ENCODE measurements at places on chromosomes 12 and 14.

DNA sequence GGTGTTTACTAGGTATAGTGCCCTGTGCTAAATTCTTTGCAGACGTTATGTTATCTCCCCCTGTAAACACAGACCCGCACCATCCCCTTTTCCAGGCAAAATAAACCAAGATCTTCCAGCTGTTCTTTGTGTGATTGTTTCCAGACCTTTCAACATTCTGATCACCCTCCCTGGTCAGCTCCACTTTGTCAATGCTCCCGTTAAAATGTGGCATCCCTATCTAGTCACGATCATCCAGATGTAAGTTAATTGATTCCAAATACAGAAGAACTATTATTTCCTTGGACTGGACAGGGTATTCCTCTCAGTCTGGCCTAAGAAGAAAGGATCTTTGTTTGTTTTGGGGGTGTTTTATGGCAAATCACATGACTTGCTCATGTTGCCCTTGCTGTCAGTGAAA, 127.6 kb upstream of the ARID2 start:
- peak; percentile 12 for DNase-seq

- peak; percentile 61 for DNase-seq
Measured at GRCh38 chr14:34098045-34098984, 147.4 kb upstream of the EGLN3 start.

- DNase-seq: peak; percentile 96
Measured at GRCh38 chr12:48037267-48037915, 33.1 kb upstream of the COL2A1 start.

GRCh38 chr14:54627540-54628363, 60.8 kb downstream of the SAMD4A start:
- DNase-seq: no peak

DNA sequence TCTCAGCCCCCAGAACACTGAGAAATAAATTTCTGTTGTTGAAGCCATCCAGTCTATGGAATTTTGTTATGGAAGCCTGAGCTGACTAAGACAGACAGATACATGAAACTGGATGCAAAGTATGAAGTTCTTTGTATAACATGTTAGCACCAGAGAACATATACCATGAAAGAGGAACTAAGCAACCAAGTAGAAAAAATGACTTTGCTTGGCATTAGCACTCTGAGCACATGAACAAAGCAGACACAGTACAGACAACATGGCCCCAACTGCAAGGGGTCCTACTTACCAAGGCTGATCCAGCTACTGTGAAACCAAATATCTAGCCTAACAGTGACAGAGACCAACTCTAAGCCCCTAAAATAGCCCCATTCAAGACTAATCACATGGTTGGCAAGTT, 13.8 kb downstream of the EXOC5 start:
- DNase-seq: no peak

DNA sequence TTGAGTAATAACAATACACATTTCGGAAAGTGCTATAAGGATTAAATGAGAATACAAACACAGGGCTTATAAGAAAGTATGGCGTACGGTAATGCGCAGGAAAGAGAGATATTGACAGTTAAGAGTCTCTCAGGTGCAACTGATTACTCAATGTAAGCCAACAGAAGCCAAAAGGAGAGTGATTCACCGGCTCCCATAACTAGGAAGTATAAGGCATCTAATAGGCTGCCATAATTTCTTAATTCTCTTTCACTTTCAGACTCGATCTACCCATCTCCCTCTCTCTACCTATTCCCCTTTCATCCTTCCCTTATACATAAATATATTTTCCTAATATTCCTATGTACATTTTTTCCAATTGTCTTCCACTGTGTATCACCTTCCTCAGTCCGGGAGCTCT, 90.0 kb downstream of the MDGA2 start:
- no peak for DNase-seq

GRCh38 chr14:85934886-85935254, 404.9 kb downstream of the FLRT2 start:
- no peak for DNase-seq

DNA sequence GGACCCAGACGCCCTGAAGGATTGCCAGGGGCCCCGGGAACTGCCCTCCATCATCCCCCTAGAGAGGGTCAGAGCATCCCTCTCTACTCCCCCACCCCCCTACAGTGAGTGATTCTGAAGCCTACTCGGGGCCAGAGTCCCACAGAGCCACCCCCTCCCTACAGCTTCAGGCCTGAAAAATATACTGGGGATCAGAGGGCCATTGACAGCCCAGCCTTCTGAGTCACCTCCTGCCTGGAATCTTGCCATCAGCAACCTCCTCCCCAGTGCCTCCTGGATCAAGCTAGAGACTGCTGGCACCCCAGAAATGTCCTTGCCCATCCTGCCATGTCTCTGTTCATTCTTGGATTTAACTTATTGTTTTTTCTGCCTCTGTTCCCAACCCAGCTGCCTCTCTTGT, 21.7 kb upstream of the MIA2 start:
- no peak for DNase-seq

- no peak for DNase-seq
Measured at GRCh38 chr14:101791919-101792572, 30.5 kb downstream of the PPP2R5C start.

- no peak for DNase-seq
Measured at GRCh38 chr12:83183132-83183531, 496.4 kb downstream of the TMTC2 start.

- DNase-seq: no peak
Measured at GRCh38 chr12:50088577-50089335, 3.6 kb downstream of the SMARCD1 start.

DNA sequence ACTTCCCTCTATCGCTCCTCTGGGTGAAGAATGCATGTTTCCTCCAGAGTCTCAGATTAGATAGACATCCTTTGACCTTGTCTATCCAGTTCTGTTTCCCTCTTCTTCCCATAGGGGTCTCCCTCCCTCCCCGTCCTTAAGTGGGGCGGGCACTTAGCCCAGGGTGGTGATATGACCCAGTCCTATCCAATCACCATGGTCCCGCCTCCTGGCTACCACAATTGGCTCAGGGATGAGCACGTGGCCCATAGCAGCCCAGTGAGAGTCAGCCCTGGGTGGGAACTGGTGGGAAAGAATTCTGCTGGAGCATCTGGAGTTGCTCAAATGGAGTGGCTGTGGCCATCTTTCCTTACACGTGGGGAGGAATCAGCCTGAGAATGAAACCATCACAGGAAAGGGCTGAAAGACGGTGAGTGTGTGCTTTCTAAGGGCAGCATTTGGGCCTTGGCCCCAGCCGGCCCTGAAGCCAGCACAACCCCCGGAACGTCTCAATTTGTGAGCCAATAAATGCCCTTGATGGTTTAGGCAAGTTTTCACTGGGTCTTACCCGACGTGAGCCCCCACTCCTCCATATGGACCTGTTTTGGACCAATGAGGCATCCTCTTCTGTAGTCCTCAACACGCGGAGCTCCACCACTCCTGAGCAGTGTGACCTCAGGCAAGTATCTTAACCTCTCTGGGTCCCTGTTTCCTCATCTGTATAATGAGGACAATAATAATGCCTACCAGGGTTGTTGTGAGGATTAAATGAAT, 14.4 kb upstream of the MLXIP start:
- peak; percentile 98 for DNase-seq

DNA sequence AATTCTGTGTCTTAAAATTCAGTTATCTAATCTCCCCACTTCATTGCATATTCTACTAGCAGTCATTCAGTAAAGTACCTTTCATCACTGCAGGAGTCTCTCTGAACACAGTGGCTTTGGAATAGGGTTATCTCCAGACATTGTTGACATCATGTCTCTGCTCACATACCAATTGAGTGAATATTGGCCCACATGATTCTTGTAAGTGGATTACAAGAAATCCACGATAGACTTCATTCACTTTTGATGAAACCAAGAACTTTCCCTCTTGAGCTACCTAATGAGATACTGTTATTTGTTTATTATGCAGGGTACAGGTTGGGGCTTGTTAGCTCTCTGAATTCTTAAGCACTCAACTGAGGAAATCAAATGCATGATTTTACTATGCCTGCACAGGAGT, 284.9 kb downstream of the RAD51B start:
- no peak for DNase-seq

- no peak for DNase-seq
Measured at GRCh38 chr14:105926373-105927095, 400.2 kb downstream of the TMEM121 start.

- DNase-seq: no peak
Measured at GRCh38 chr12:118274066-118274465, 98.6 kb downstream of the TAOK3 start.

DNA sequence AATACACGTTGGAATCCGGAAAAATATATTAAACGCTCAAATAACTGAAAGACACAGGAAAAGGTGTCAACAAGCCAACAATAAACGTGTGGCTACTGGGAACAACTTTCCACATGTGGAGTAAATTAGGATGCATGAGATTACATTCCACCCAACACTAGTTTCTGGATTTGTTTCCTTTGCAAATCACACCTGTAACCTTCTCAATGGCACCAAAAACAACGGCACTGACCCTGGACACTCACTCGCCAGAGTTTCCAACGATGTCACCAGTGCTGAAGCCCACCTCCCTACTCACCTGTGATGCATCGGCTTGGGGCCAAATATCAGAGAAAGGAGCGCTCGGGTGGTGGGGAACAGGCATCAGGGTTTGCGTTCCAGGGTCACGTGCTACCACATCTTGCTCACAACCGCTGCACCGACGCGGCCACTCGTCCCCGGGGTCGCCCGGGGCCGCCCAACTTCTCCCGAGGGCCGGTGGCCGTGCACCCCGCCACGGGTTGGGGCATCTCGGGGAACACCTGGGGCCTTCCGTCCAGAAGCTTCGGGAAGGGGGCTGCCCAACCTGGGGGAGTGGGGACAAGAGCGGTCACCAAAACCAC, 629 bp downstream of the PRDM4 start:
- peak; percentile 74 for DNase-seq

GRCh38 chr12:59408431-59408830, 187.4 kb upstream of the SLC16A7 start:
- DNase-seq: no peak

GRCh38 chr12:74781991-74782485, 244.4 kb downstream of the ATXN7L3B start:
- DNase-seq: no peak

GRCh38 chr12:69154585-69155363, 84.6 kb upstream of the CPSF6 start:
- DNase-seq: peak; percentile 62

DNA sequence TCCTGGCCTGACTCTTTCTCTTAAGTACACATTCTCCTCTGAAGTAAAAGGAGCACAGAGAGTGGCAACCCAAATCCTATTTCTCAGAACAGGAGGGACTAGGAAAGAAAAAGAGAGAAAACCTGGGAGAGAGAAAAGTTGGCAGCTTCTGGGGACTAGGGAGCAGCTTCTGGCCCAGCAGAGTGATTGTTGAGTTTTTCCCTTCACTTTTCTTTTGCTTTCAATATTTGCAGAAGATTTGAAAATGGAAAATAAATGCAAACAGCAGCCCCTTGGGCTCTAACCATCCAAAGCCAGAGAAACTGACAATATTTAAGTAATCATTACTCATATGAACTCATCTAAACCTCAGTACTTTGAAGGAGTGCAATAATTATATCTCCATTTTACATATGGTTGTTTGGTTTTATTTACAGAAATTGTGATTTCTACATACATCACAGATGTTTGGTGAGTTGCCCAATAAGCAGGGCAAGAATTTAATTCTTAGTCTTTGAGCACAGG, 28.8 kb upstream of the IGF1 start:
- no peak for DNase-seq

DNA sequence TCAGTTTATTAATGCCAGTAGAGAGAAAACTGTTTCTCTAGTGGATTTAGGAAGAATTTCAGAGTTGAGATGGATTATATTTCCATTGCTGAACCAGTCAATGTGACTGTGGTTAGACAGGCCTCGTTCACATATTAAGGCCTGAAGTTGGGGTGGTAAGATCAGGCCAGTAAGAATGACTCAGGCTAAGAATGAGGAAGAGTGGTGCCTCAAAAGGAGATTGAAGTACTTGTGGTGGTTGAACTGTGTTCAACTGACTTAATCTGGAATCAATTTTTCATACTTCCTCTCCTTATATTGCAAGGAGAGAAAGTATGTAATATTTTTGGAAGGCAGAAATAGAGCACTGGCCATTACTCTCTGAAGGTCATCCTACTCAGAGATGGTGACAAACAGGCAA, 37.8 kb upstream of the ATF7IP start:
- no peak for DNase-seq

DNA sequence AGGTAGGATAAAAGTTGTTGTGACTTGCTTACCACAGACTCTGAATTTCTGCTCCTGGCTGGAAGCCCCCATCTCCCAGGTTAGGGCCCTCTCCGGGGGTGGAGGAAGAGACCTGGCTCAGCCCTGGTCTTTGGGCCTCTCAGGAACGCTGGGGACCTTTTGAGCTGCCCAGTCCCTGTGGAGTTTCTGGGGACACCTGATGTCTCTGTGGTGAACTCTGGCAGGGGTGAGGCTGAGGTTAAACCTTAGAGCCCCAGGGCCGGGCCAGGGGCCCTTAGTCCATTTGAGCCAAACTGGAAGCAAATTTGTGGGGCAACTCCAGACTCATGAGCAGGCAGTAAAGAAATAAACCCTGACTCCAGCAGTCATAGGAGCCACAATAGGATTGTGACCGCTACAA, 112.1 kb downstream of the ADGRD1 start:
- no peak for DNase-seq

- no peak for DNase-seq
Measured at GRCh38 chr14:58275527-58276190, 22.7 kb upstream of the ARID4A start.

- peak; percentile 83 for DNase-seq
Measured at GRCh38 chr14:46377305-46377704, 274.3 kb downstream of the RPL10L start.

- DNase-seq: no peak
Measured at GRCh38 chr12:1635301-1636095, 6.5 kb downstream of the WNT5B start.

DNA sequence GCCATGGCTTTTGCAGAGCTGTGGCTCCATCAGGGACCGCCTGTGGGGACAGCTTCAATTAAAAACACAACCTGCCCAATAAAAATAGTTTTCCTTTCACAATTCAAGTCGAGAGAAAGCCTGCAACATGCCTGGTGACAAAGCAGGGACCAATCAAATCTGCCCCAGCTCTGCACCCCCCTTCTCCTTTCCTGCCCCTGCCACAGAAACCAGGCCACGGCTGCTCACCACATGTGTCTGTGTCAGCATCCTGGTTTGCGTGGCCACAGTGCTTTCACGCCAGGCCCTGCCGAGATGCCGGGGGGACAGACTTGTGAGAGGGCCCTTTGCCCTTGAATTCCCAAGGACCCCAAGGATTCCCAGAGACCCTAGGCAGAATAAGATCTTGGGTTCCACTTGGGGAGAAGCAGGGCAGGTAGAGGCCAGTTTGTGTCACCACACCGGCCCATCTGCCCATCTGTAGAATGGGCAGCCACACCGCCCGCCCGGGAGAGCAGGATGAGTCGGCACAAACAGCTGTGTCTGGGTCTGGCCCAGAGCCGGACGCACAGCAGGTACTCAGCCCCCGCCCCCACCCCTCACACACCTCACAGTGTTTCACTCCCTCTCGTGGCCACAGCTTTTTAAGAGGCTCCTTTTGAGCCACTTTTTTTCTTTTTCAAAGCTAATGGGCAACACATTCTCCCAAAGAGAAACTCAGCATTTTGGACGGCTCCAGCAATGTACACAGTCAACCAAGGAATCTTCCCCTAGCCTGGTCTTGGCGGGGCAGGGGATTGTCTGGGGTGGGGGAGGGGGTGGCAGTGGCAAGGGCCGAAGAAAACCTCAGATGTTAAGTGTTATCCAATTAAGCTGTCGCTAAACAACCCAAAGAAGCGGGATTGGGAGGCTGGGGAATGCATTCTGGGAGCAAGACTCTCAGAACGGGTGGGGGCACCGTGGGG, 41.5 kb downstream of the BCL11B start:
- DNase-seq: peak; percentile 75
